ENCODE measurements at places on chromosomes 12 and 14.

GRCh38 chr12:117294189-117294603 lies 67.2 kb downstream of the NOS1 start:
- no peak for DNase-seq

GRCh38 chr14:104084251-104085002 lies 1.1 kb upstream of the ASPG start:
- DNase-seq: no peak

- DNase-seq: no peak
Measured at GRCh38 chr14:23521785-23522640, 29.6 kb downstream of the ZFHX2 start.

- DNase-seq: no peak
Measured at GRCh38 chr14:51185180-51185579, 54.9 kb upstream of the TMX1 start.

GRCh38 chr14:98144964-98145363 lies 1127.0 kb downstream of the BCL11B start:
- DNase-seq: no peak

DNA sequence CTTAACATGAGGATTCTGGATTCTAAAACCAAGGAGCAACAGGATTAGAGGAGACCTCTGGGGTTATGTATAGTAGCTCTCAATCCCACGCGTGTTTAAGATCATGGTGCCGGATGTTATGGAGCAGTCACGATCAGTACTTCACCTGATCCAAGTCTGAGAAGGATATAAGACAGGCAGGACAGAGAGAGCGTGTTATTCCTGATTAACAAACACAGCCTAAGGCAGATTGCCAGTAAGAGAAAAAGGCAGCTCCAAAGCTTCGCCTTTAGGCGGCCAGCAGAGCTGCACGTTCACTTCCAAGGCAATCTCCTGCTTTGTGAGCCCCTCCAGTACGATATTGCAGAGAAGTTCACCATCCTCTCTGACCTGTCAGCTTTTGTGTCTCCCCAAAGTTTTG lies 5.5 kb downstream of the SETD3 start:
- no peak for DNase-seq

GRCh38 chr14:64233531-64234190 lies 60.5 kb downstream of the ESR2 start:
- DNase-seq: no peak

DNA sequence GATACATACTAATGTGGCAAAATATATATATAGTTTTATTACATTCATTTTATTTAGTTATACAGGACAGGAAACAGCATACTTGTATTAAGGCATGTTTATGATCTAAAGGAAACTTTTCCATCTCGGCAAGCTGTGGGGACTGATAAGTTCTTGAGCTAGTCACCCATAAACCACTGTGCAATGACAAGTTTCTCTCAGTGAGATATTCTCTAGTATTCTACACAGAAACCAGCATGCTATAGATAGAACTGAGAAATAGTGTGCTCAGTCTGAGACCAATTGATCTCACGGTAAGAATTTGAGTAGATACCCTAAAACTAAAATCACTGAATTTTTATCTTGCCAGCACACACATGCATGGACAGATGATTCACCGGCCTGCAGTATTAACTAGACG lies 717.6 kb upstream of the NOVA1 start:
- no peak for DNase-seq

DNA sequence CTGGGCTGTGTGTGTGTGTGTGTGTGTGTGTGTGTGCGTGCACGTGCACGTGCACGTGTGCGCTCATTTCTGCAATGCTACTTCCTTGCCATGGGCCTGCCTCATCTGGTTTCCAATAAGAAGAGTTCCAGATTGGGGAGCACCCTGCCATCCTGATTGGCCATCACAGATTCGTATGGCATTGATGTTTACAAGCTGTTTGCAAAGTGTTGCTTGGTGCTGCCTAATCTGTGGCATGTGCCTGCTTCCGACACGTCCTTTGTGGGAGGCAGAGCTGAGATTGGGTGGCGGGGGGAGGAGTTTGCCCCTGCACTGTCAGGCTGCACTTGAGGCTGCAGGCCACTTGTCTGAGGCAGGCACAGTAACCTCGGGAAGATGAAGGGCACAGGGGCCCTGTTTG lies 39.2 kb downstream of the SAMD4A start:
- DNase-seq: no peak

DNA sequence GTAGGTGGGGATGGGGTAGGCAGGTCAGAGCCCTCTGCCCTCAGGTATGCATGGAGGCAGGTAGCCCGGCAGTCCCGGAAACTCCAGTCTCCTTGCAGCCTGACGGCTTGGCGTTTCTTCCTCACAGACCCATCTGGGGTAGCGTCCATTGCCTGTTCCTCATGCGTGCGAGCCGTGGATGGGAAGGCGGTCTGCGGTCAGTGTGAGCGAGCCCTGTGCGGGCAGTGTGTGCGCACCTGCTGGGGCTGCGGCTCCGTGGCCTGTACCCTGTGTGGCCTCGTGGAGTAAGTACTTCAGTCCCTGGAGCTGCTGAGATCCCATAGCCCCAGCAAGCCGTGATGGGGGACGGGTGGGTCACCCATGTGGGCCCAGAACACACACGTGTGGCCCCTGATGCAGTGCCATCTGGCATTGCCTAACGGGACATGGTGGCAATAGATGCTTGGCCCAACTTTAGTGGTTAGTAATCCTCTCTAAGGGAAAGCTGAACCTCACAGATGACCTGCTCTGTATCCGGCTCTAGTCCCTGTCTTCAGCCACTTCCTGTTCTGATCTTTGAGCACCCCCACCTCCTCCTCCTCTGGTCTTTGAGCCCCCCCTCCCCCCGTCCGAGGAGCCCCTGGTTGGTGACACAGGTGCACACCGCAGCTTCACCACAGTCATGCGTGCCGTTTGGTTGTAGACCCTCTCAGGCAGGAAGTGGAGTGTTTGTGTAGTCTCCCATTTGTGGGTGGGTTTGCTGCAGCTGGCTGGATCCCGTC lies 3.7 kb downstream of the SIVA1 start:
- DNase-seq: no peak

- no peak for DNase-seq
Measured at GRCh38 chr14:52703225-52703624, 3.8 kb upstream of the PSMC6 start.

GRCh38 chr12:48065041-48065440 lies 40.8 kb downstream of the SENP1 start:
- no peak for DNase-seq

DNA sequence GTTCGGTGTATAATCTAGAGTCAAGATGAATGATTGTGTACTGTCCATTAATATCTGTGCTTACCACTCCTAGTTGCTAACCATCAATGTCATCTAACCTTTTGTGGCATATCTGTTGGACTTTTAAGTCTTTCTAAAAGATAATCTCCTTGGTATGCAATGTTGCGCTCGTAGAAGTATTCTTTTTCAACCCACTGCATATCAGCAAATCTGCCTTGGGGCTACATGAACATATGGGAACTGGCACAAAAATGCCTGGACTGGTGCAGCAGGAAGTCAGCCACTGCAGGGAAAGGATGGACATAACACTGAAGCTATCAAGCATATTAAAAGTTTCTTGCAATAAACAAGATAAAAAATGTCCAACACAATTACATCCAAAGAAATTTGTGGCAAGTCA lies 124.3 kb upstream of the SLC38A4 start:
- DNase-seq: no peak

GRCh38 chr14:100409003-100409360 lies 85.8 kb downstream of the SLC25A47 start:
- DNase-seq: no peak

GRCh38 chr12:42486407-42486806 lies 103.1 kb downstream of the PRICKLE1 start:
- DNase-seq: no peak

GRCh38 chr12:99176871-99177270 lies 470.7 kb upstream of the GARIN6 start:
- DNase-seq: no peak

GRCh38 chr12:26123482-26123980 lies 1.3 kb downstream of the BHLHE41 start:
- DNase-seq: no peak

- no peak for DNase-seq
Measured at GRCh38 chr12:106499628-106500027, 83.2 kb upstream of the RFX4 start.

DNA sequence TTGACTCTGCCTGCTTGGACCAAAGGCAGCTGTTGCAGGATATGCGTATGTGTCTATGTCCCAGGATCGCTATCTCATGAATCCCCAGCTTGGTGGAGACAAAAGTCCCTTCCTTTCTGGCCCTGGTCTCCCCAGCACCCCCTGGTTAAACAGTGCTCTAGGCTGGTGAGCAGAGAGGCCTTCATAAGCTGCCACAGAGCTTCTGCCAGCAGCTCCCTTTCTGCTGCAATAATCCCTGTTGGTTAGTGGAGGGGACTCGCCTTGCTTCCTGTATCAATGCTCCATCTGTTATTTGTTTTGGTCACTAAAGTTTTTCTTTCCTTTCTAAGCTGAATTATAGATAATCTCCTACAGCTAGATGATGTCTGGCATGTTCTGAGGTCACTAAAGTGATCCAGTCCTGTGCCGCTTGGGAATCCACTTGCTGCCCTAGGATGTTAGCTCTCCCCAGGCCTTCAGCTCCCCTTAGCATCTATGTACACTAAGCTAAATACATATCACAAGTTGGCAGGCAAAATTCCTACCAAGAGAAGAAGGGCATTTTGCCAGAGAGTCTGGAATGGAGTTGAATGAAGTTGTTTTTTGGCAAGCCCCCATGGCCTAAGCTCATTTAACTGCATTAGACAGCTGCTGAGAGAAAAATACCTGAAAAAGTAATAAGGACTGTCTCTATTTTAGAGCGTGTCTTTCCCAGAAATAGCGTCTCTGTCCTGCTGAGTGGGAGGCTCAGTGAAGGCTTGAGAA lies 47.8 kb downstream of the RDH12 start:
- DNase-seq: no peak

DNA sequence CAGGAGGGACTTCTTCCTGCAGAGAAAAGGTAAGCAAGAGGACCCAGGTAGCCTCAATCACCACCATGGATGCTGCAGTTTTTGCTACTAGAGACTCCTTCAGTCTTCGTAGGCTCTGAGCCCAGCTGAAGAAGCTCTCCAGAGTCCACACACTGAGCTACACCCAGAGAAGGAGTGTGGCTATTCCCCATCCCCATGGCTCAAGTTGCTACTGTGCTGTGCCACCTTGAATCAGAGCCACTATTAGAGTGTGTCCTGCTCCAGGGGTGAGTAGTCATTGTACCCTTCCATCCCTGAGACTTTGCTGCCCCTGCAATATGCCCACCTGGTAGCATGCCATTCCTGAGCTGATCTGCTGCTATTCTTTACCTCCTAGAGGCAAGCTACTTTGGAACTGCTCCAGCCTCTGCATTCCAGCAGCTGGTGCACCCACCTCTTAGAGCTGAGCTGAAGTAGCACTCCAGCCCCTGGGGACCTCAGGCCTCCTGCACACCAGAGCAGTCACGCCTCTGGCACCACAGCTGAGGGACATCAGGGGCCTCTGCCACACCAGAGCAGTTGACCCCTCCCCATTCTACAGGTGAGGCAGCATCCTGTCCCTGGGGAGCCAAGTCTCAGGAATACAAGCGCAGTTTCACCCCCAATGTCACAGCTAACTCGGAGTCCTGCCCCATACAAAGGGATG lies 213.0 kb downstream of the TRHDE start:
- DNase-seq: no peak

DNA sequence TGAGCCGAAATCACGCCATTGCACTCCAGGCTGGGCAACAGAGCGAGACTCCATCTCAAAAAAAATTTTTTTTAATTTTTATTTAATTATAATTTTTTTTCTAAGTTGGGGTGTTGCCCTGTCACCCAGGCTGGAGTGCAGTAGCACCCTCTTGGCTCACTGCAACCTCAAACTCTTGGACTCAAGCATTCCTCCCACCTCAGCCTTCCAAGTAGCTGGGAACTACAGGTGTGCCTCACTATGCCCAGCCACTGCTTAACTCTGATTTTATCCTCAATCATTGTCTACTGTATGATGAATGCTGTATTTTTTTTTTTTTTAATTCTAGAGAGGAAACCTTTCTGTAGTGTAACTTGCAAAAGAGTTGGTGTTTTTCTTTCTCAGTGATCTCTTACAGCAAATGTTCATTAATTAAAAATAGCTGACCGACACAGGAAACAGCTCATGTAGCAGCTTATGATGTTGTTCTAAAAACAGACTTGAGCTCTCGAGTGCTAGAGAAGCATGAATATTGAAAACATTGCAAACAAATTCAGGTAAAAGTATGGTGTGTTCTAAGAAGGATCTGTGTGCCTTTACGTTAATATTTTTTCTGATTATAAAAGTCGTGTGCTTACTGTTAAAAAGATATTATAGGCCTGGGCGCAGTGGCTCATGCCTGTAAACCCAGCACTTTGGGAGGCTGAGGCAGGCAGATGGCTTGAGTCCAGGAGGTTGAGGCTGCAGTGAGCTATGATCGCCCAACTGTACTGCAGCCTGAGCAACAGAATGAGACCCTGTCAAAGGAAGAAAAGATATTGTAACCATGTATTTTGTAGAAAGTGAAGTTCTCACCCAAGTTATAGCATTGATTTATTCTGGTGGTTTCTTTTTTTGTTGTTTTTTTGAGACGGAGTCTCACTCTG lies 68.9 kb downstream of the FGD4 start:
- DNase-seq: no peak

DNA sequence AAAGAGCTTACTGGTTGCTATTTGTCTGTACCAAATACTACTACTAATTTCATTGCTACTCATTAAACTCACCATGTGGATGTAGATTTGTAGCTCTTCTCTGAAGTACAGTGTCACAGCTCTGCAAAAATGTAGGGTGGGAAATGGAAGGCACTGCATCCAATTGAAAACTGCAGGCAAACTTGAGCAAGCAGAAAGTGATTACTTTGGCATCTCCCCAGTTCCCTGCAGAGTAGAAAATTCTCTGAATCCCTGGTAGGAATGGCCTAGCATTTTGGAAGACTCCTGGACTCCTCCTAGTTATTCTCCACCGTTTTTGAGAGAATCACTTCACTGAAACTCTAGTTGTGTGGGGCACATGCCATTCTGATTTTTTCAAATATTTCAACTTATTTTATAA lies 239.1 kb downstream of the DIO2 start:
- no peak for DNase-seq

DNA sequence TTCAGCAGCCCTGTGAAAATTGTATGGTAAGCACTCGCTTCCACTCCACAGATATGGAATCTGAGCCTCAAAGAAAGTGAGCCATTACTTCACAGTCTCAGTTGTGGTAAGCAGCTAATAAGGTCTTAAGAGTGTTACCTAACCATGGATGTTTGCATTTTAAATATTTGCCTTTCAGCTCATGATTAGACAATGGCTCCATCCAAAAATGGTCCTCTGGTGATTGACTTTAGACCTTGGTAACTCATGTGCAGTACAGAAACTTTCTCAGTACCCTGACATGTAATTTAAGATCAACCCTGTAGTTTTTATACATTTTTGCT lies 1.8 kb downstream of the A2M start:
- no peak for DNase-seq
